ENCODE measurements at places on chromosomes 4 and X.

DNA sequence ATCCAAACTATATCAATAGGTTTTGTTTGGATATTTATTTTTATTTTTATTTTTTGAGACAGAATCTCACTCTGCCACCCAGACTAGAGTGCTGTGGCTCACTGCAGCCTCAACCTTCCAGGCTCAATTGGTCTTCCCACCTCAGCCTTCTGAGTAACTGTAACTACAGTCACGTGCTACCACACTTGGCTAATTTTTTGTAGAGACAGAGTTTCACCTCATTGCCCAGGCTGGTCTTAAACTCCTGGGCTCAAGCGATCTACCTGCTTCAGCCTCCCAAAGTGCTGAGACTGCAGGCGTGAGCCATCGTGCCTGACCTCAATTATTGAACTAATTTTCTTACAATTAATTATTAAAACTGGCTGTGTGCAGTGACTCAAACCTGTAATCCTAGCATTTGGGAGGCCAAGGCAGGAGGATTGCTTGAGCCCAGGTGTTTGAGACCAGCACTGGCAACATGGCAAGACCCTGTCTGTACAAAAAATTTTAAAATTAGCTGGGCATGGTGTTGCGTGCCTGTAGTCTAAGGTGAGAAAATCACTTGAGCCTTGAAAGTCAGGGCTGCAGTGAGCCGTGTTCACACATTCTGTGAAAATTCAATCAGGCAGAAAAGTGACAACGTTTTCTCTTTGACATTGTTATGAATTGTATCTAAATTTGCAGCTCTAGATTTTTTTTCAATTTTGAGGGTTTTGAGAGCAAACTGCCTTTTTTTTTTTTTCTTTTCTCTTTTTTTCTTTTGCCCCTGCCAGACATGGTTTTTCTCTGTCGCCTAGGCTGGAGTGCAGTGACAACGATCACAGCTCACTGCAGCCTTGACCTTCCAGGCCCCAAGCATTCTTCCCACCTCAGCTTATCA lies 66.0 kb downstream of the UBE2K start:
- no peak for DNase-seq

DNA sequence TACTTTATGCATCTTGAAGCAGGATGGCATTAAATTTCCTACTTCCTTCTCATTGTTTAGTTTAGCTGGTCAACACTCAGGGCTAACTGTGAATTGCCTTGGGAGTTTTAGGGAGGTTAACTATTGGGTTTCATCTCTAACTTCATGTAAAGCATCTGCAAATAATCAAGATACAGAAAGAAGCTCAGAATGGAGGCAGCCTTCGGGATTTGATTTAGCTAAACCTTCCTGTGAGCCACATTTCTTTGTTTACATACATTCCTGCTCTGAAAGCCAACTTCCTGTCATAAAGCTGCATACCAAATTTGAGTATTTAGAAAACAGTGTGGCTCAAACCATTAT lies 131.7 kb upstream of the PCDH18 start:
- no peak for DNase-seq

- no peak for DNase-seq
Measured at GRCh38 chr4:66091786-66092185, 421.5 kb upstream of the EPHA5 start.

DNA sequence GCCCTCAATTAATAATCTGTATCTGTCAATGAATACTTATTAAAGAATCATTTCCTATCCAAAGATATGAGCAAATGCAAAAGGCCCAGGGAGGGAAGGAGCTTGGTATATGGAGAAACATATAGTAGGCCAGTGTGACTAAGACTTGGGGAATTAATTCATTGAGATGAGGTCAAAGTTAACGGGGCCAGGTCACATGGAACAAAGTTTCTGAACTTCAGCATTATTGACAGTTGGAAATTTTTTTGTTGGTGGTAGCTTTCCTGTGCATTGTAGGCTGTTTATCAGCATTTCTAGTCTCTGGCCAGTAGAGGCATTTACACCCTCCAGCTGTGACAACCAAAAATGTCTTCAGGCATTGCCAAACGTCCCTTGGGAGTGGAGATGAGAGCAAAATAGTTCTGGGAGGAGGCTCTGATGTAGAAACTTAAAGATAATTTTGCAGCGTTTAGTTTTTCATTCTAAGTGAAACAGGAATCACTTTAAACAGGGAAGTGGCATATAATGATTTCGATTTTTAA lies 202.0 kb downstream of the SLC4A4 start:
- no peak for DNase-seq

DNA sequence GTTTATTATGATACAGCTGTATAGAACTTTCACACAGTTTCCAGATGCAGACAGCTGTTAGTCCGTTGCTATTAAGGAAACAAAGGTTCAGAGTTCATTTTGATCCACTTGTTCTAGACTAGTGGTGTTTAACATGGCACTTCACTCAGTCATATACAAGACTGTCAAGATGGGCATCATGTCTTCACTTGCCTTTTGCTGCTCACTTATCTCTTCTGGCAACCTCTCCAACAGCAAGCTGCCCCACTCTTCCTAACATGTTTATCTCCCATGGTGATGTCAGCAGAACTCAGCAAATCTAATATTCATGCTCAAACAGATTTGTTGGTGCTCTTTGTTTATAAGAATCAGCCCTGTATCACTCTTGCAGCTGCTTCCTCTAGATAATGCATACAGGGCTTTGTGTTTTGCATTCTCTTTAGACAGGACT lies 236.2 kb upstream of the HAND2 start:
- DNase-seq: no peak

GRCh38 chr4:164789047-164789446 lies 35.1 kb downstream of the SMIM31 start:
- DNase-seq: no peak

DNA sequence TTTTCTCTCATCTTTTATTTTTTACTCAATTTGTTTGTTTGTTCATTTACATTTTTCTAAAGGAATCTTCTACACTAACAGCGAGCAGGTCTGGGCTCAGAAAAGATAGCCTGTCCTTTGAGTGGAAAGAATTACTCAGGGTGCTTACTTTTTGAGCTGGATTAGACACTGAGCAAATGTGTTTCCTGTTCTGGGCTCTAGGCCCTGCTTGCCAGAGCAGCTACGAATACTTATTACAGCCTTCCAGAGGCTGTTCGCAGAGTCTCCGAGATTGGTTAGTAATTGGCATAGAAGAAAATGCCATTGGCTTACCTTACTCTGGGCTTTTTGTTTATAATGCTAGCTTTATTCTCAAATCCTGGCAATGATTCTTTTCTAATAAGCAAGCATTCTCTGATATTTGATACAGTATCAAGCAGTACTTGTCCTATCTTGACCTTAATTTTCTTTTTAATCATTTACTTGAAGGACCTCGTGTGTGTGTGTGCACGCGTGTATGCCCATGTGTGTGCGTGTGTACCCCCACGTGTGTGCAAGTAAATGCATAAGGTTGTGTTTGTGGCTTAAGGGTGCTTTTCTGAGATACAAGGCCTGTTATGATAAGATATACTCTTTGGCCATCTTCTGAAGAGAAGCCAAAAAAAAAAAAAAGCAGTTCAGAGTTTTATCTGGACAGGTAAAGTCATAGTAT lies 76.2 kb upstream of the GRXCR1 start:
- no peak for DNase-seq

- DNase-seq: no peak
Measured at GRCh38 chrX:20224814-20225487, 41.8 kb downstream of the RPS6KA3 start.

DNA sequence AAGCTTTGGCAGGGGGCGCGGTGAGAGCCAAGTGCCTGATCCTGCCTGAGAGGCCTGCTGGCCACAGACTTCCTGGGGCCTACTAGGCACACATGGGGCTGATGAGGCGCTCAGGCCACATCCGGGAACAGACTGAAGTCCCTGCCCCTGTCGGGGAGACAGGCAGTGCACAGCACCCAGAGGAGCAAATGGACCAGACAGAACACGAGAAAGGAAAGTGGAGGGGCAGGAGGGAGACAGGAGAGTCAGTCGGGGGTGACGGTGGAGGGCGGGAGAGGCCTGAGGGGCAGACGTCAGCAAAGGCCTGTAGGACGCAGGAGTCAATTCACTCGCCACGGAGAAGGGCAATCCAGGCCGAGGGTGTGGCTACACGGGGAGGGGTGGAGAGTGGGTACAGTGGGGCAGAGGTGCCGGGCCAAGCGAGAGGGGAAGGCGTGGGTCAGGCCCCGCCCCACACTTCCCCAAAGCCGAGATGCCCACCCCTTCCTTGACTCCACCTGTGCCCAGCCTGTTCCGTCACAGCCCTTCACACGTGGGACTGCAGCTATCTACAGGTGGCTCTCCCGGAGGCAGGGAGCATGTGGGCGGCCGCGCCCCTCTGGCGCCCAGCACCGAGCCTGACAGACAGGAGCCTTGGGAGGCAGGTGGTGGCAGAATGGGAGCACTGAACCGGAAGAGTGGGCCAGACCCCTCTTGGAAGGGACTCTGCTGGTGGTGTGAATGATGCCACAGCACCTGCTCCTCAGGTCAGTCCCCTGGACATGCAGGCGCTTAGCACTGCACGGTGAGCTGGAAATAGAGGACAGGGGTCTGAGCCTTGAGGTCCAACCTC lies 20.5 kb downstream of the NOP14 start:
- DNase-seq: no peak

- no peak for DNase-seq
Measured at GRCh38 chrX:48465336-48465933, 4.6 kb downstream of the SLC38A5 start.

DNA sequence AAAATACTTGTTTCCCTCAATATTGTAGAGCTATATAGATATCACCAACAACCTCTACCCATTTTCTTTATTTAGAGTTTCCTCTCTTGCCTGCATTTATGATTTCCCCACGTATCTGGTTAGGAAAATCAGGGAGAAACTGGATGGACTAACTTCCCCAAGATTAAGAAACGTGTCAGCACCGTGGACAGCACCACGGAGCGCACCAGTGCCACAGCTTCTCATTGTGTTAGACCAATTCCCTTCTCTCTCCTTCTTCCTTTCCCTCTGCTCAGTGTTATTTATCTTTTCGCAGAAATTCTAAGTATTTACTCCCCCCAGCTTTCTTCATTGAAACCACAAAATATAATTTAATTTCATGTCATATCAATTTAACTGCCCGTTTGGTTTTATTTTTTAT lies 568.6 kb upstream of the BOD1L1 start:
- no peak for DNase-seq

DNA sequence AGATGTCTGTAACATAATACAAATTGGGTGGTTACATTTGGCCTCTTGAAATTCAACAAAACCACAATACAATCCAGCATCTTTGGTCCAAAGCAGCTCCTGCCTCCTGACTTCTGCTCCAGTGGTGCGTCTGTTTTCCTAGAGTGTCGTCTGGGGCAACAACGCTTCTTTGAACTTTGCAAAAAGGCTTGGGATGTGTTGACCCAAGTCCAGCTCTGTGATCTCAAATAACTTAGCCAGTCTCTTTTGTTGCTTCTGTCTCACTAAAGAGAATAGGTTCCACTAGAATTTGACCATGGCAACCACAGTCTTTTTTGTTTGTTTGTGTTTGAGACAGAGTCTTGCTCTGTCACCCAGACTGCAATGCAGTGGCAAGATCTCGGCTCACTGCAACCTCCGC lies 324.0 kb downstream of the DHRSX start:
- no peak for DNase-seq

DNA sequence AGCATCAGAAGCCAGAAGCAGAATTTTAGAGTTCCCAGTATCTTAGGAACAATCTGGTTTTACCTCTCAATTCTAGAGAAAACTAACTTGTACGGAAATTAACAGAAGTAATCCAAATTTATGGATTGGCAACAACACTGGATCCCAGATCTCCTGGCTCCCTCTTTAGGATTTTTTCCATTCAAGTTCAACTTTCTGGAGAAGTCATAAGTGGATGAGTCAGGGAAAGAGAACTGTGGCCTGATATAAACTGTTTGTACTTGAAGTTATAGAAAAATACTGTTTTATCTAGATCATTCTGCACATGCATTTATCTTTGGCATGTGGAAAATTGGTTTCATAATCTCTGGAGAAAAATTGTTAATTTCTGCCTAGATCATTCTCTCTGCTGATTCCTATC lies 380.4 kb downstream of the PCDH7 start:
- no peak for DNase-seq

- DNase-seq: no peak
Measured at GRCh38 chr4:179447308-179447707, 2005.1 kb upstream of the AGA start.

GRCh38 chr4:184848510-184848909 lies 22.7 kb upstream of the ACSL1 start:
- no peak for DNase-seq

DNA sequence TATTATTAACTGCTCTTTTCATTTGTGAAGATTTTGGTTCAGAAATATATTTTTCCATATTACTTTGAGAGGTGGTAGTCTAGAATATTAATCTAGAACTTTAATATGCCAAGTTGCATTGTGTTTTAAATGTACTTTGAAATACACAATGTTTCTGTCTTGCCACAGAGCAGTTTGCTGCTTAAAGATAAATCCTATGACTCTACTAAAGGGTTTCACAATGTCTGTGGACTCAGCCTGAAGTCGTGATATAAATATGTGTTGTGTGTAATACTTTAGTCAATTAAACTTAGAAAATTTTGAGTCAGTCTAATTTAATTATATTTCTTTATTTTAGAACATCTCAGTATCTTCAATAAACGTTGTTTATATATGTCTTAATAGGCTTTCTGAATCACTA lies 1771.7 kb upstream of the PCDH7 start:
- no peak for DNase-seq

DNA sequence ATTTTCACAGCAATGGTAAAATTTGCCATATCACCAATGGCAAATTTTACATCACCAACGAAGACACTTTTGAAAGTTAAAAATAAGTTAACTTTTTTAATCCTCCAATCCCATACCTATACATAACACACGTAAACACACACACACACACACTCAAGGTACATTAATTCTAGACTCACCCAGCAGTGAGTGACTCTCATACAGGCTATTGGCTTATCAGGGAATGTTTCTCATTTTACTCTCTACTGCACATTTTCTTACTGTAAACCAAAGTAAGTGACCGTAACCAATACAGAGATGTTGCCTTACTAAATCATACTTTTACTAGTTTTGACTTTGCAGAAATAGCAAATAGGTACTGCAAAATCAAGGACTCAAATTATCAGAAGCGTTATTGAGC lies 2.3 kb downstream of the VEGFC start:
- no peak for DNase-seq

DNA sequence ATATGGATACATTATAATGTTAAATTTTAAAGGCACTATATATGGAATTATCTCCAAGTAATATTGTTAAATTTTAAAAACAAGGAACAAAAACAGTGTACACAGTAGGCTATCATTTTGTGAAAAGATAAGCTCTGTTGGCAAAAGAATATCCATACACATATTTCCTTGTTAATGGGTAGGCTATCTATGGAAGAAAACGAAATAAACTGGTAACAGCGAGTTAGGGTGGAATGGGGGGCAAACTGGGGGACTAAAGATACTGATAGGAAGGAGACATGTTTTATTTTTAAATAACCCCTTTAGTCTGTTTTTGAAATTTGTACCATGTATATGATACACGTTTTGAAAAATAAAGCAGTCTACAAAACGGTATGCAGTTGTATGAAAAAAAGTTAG lies 3.6 kb upstream of the TSPAN5 start:
- DNase-seq: no peak

- DNase-seq: no peak
Measured at GRCh38 chr4:38330321-38330720, 333.7 kb upstream of the KLF3 start.

GRCh38 chrX:119477812-119478232 lies 9.6 kb downstream of the SLC25A5 start:
- DNase-seq: no peak
